ENCODE measurements at places on chromosomes 5 and 9.

- DNase-seq = no peak
Measured at GRCh38 chr5:160618286-160618685, 196.6 kb downstream of the PTTG1 start.

GRCh38 chr5:72452515-72453245 is 54.5 kb downstream of the ZNF366 start:
- no peak for DNase-seq

GRCh38 chr5:104913841-104914281 is 1351.3 kb upstream of the NUDT12 start:
- DNase-seq = no peak

DNA sequence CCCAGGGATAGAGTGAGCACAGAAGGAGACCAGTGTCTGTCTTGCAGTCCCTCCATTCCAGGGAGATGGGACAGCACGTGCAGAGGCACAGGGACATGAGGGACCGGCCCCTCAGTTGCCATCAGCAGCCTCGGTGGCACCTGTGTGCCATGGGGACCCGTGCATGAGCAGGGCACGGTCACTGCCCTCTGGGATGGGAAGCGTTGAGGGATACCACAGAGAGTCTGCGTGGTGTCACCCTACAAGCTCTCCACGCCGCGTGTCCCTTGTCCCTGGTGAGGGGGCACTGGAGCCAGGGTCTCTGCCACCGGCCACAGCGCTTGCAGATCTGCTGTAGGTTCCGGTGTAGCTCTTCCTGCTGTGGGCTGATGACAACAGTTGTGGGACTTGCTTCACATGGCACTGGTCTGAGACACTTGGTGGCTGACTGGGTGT is 108.1 kb downstream of the CACNA1B start:
- no peak for DNase-seq

- DNase-seq = no peak
Measured at GRCh38 chr9:78622126-78622525, 325.2 kb downstream of the PSAT1 start.

DNA sequence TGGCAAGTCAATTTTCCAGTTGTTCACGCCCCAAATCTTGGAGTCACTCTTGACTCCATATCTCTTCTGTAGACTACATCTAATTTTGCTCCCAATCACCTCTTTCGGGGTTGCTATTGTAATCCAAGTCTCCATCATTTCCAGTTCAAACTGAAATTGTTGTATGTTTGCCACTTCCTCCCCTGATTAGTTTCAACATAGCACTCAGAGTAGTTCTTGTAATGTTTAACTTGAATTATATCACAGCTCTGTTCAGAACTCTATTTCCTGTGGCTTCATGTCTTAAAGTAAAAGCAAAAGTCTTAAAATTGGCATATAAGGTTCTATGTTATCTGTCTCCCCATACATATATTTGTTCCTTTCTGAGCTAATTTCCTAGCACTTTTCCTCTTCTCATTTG is 348.5 kb upstream of the RIOK2 start:
- DNase-seq = no peak

DNA sequence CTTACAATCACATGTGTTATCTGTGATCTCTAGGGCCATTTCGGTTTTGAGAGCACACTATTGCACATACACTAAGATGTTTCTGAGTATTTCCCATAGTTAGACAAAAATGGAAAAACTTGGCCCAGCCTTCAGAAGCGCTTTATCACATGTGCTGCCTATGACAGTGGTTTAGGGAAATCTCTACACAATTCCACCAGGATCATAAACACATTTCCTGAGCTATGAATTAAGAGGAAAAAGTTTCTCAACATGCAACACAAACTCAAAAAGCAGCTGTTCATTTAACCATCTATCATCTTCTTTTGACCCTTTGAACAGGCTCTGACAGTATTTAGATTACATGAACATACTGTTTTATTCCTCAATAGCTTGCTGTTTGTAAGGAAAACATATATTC is 15.1 kb downstream of the FGF1 start:
- no peak for DNase-seq

Data from CD4-positive, alpha-beta T cell treated with Interferon gamma for 1 hour (primary cell).